ENCODE measurements at places on chromosomes 1 and 21.

DNA sequence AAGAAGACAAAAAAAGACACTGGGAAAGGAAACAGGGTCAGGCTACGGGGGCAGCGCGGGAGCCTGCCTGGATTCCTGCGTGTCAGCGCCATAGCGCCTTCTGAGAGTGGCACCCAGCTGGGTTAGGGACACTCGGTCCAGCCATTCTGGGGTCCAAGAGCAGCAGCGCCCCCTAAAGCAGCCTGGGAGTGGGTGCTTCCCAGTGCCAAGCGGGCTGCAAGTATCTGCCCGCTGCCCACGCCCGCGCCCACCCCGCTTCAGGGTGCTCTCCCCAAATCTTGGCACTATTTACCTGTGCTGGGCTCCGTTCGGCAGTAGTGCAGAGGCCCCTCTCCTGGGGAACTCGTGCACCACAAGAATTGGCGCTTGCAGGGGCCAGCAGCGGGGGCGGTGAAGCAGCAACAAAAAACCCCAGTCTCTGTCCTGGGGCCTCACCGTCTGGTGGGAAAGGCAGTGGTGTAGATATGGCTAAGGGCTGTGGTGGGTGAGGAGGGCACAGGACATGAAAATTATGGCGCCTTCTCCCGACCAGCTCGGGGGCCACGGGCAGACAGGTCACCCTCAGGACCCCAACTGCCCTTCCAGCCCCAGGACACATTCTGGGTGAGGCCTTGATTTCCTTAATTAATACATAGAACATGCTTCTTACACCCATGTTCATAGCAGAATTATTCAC is 24.1 kb upstream of the LBR start:
- DNase-seq: no peak

DNA sequence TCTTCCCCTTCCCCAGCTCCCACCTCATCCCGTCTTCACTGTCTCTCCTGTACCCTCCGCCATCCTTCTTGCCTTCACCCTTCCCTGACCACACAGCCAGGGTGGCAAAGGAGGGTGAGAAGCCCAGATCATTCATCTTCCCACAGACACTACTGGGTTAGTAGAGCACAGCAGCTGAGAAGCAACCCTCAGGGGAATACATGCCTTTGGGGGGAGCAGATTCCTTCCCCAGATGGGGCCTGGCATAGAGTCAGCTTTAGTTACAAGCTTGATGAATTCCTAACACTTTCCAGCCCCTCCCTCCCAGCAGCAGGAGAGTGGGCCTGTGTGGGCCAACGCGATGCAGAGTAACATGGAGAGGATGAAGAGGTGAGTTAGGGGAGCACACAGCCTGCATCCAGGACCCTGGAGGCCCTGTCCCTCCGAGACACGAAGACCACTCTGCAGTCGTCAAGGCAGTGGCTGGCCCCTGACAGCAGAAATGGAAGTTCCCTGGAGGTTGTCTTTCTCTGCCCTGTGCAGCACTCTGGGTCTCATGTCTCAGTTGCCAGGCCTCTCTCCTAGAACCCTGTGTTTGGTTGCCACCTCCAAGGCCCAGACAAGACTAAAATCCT is 8.8 kb upstream of the BTG2 start:
- DNase-seq: no peak

GRCh38 chr1:168835791-168836190 is 106.8 kb upstream of the DPT start:
- no peak for DNase-seq

DNA sequence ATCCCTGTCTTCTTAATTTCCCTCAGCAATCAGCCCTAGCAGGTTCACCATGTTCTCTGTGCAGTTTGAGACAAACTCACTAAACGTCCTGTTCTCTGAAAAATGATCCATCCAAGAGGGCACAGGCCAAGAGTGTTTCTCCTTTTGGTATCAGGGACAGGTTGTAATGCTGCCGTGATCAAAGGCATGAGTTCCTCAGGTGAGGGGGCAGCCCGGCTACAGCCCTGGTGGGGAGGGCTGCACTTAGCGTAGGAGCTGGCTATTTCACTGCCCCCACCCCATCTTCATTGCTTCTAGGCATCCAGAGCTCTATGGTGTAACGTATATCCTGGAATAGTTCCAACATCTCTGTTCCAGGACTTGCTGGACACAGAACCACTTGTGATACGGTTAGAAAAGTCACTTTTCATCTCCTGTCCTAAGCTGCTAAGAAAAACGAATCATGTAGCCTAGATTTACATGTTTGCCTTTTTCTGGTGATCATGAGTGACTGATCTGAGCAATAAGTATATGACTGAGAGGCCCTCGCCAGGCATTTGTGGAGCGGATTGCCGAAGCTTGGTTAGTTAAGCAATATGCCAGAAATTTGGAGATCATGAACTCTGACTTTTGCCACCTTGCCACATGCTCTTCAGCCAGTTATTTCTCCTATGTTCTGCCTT is 41.1 kb upstream of the SRP9 start:
- DNase-seq: no peak

GRCh38 chr1:199753513-199753912 is 274.0 kb upstream of the NR5A2 start:
- DNase-seq: no peak

- no peak for DNase-seq
Observed at GRCh38 chr1:235725434-235725833, 75.8 kb upstream of the GNG4 start.

DNA sequence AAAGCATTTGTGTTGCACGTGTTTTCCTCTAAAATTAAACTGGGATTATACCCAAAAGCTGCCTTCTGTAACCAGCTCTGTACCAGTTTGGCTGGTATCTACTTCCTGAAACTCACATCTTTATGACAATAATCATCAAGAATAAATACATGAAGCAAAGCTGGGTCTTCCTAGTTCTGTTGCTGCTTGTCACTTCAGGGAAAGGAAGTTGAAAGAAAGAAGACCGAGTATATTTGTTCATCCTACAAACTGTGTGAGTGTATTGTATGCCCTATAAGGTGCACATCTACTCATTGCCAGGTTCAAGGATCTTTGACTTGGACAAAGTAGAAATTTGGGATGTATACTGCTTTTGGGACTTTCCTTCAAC is 29.1 kb upstream of the IFNGR2 start:
- DNase-seq: no peak

DNA sequence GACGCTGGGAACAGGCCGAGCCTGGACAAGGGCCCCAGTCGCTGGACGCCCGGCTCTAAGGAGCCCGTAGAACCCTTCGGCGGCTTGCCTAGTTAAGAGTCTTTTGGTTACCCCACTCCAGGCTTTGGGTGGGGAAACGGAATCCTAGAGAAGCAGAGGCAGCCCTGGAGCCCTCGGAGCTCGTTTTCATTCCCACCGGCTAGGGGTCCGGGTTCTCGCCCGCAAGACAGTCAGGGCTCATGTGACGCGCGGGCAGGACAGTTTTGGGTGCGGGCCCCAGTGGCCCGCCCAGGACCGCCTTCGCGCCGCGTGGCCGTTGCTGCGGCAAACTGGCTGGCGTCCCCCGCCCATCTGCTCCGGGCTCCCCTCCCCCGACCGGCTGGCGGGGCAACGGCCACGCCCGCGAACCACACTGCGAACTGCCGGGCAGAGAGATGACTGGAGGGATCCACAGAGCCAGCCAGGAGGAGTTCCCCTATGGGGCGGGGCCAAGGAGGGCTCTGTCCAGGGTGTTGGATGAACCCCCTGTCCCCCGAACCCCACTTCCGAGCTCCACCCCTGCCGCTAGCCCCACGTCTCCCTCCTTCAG is 829 bp upstream of the HES2 start:
- no peak for DNase-seq

- DNase-seq: no peak
Observed at GRCh38 chr1:5755552-5756125, 236.6 kb downstream of the NPHP4 start.

DNA sequence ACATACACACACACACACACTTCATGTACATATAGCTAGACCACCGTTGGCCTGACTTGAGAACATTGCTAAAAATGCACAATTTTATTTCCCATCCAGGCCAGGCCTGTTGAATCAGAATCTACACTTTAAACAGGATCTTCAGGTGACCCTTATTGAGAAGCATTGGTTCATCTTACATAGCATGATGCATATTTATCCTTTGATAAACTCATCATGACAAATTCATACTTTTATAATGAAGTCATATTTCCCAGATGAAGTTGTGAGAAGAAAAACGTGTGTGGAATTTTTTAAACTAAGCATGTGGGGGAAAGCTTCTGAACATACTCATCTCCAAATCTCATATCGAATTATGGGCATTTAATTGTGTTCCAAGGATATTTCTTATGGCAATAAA is 877.7 kb downstream of the MRPL39 start:
- DNase-seq: no peak

- DNase-seq: no peak
Observed at GRCh38 chr1:90502194-90502593, 214.9 kb downstream of the BARHL2 start.

DNA sequence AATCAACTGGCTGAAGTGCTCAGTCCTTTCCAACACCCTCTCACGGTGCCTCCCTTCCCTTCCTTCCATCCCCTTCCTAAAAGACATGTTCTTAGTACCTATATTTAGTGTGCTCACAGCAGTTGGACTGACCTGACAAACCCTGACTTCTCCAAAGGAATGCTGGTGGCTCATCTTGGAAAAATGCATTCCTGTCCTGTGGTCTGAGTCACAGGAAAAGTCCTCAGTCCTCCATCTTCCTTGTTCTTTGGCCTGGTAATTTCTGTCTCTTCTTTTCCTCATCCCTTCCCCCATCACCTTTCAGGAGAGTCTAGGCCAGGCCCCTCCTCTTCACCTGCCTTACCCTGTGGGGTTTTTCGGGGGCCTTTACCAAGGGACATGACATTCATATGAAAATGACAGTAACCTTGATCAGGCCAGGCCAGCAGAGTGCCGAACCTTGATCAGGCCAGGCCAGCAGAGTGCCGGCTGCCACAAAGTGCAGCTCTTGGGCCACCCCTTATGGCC is 7.2 kb downstream of the ATP1B1 start:
- DNase-seq: no peak

- no peak for DNase-seq
Observed at GRCh38 chr1:36523230-36523495, 40.5 kb upstream of the CSF3R start.

DNA sequence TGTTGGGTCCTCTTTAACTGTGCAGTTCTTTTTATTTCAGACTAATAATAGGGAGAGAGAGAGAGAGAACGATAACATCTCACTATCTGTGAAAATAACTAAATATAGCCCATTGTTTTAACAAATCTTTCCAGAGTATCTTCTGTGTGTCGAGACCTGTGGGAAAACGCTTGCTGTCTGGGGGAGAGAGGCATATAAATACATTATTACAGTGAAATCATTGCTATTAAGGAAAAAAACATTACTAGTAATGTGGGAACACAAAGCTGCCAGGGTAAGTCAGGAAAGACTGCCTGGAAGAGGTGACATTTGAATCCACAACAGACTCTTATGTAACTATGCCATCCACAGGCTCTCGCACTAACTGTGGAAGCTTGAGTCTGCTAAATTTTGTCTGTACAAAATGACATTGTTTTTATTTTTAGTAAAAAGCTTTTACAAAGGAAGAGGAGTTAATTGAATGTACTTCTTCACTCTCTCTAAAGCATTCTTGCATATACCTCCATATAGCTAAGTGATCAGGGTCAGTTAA is 59.8 kb upstream of the PGD start:
- DNase-seq: no peak

DNA sequence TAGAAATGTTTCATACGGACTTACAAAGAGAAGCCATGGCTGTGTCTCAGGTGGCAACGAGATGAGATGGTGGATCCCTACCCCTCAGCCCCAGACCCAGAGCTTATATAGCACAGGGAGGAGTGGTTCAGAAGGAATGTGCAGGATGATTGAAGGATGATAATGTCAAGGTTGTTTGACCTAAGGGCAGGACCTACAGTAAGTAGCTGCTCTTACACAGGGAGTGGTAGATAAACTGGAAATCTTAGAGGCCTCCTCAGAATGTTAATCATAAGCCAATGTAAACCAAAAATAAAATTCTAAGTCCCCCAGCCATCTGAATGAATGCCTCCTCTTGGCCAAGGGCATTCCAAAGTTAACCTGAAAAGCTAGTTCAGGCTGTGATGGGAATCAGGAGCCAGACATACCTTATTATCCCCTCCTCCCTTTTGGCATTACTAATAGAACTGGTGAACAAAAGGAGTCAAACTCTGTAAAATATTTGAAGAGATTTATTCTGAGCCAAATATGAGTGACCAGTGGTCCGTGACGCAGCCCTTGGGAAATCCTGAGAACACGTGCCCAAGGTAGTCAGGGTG is 45.8 kb upstream of the PDE9A start:
- DNase-seq: no peak

- DNase-seq: no peak
Observed at GRCh38 chr1:40058453-40059337, 18.2 kb downstream of the CAP1 start.

DNA sequence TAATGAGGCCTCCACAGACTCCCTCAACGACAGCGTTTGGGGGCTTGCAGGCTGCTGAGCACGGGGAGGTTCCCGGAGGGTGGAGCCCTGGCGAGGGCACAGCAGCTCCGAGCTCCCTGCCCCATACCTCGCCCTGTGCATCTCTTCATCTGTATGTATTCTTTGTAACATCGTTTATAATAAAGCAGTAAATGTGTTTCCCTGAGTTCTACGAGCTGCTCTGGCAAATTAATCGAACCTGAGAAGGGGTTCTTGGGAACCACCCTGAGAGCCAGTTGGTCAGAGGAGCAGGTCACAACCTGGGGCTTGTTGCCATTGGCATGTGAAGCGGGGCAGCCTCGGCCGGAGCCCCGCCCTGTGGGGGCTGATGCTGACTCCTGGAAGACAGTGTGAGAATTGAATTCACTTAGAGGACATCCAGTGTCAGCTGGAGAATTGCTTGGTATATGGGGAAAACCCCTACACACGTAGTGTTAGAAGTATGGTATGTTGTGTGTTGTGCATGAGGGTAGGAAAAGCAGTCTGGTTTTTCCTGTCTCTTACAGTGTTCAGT is 11.5 kb downstream of the SLC37A1 start:
- DNase-seq: no peak

- DNase-seq: no peak
Observed at GRCh38 chr1:81654147-81654546, 146.6 kb upstream of the ADGRL2 start.

DNA sequence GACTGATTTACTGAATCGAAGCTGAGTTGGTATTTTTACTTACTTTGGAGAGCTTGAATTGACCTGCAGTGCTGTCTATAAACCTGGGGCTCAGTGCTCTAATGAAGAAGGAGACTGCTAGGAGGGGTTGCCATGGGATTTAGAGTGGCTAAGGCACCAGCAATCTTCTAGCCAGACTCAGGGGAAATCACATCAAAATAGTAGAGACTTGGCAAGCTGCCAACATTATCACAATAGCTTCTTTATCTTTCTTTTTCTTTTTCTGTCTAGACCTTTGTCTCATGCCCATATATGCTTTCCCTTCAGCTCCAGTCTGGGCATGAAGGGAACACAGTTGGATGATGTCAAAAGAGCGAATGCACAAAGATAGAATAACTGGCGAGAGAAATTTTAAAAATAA is 301.1 kb upstream of the DPYD start:
- no peak for DNase-seq

Data from activated naive CD4-positive, alpha-beta T cell (primary cell).